Activated T-cell treated with anti-CD3 and anti-CD28 coated beads for 1 hour (primary cell): ENCODE measurements at places on chromosomes 16 and 17.
A peak's percentile ranks its signal among the peaks of the same experiment; 100 is the strongest.

GRCh38 chr17:7841396-7841914, 7.4 kb downstream of the KDM6B start:
- DNase-seq: peak; percentile 93

GRCh38 chr17:38872671-38873385, 3.0 kb downstream of the LASP1 start:
- DNase-seq: no peak

GRCh38 chr17:81339534-81340296, 44.6 kb upstream of the SLC38A10 start:
- DNase-seq: no peak

DNA sequence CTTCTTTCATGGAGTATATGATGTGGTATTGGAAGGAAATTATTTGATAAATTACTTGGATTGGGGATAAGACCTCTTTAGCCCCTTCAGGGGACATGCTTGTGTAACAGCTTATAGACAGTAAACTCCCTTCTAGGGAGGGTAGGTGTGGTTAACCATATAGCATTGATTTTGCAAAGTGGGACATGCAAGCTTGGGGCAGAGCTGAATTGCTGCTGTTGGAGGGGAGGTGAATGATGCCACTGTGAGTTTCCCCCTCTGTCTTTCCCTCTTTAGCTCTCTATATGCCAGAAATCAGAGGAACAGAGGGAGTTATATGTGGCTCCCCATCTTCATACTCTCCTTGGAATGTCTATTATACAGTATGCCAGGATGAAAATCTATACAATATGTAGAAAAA, 54.7 kb downstream of the WSCD1 start:
- DNase-seq: no peak

GRCh38 chr16:82138478-82139285, 31.3 kb downstream of the MPHOSPH6 start:
- no peak for DNase-seq

GRCh38 chr16:66650707-66651473, 45.7 kb downstream of the CMTM4 start:
- peak; percentile 72 for DNase-seq

- no peak for DNase-seq
Measured at GRCh38 chr17:21177401-21177800, 36.6 kb downstream of the TMEM11 start.

- no peak for DNase-seq
Measured at GRCh38 chr17:48024149-48025039, 13.2 kb downstream of the COPZ2 start.

DNA sequence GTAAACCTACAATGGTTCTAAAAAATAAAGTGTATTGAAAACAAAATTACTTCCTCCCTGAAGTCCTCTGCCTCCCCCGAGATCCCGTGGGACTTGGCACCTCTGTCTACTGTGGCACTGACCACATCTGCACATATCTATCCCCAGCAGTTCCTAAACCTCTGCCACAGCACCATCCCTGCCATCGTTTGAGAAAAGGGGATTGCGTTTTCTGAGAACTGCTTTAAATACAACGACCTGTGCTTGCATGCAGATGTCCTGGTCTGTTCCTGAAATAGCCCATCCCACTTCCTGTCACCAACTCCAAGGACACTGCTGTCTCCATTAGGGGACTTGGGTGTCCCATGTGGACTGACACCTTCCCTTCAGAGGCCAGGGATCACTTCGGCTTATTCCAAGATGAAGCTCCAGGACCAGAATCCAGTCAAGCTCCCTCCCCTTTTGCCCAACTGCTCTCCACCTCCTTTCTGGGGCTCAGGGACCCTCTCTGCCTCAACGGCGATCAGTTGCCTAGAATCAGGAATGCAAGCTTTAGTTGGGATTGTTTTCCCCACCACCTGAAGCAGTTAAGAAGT, 20.6 kb downstream of the CBLN1 start:
- DNase-seq: no peak

DNA sequence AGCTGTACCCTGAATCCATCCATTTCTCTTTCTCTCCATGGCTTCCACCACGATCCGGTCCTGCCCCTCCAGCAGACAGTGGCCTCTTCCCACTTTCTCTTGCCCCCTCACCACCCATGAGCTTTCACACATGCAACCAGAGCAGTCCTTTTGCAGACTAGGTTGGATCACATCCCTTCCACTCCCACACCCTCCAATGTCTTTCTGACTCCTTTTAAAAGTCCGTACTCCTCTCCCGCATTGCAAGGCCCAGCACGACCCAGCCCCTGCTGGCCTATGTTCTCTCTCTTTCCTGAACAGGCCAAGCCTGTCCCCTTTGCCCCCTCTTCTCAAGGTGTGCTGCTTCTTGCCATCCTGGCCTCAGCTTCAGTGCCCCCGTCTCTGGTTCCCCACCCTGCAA, 22.5 kb upstream of the DNAI2 start:
- no peak for DNase-seq

DNA sequence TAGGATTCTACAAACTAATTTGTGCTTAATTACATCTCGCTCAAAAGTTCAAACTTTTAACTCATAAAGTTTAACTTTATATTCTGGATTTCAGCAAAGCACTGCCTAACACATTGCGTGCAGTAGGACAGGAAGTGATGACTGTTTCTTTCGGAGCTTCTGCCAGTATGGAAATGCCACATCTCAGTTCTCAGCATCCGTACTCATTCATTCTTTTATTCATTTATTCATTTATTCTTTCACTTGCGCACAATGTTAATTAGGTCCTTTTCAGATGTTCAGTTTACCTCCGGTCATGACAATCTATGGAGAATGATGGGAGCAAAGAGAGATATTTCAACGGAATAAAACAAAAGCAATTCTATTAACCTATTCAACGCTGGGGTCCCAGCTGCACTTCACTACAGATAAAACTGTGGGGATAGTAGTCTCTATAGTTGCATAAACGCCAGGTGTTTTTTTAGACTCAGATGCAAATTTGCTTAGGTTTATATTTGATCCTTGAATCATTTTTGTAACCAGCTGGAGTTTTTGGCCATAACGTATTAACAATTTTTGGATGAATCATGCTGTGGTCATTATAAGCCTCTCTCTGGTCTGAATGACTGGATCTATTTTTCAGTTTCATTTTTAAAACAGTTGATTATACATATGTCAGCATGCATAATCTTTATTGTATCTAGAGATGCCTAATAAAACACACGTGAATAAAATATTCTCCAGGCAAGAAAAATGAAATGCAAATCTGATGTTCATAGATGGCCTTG, 143.9 kb downstream of the KCNJ2 start:
- DNase-seq: no peak

GRCh38 chr16:1590366-1590765, 21.5 kb downstream of the IFT140 start:
- no peak for DNase-seq

- no peak for DNase-seq
Measured at GRCh38 chr16:66311306-66311705, 55.2 kb upstream of the CDH5 start.

- no peak for DNase-seq
Measured at GRCh38 chr16:53031323-53031942, 21.3 kb downstream of the CHD9NB start.

DNA sequence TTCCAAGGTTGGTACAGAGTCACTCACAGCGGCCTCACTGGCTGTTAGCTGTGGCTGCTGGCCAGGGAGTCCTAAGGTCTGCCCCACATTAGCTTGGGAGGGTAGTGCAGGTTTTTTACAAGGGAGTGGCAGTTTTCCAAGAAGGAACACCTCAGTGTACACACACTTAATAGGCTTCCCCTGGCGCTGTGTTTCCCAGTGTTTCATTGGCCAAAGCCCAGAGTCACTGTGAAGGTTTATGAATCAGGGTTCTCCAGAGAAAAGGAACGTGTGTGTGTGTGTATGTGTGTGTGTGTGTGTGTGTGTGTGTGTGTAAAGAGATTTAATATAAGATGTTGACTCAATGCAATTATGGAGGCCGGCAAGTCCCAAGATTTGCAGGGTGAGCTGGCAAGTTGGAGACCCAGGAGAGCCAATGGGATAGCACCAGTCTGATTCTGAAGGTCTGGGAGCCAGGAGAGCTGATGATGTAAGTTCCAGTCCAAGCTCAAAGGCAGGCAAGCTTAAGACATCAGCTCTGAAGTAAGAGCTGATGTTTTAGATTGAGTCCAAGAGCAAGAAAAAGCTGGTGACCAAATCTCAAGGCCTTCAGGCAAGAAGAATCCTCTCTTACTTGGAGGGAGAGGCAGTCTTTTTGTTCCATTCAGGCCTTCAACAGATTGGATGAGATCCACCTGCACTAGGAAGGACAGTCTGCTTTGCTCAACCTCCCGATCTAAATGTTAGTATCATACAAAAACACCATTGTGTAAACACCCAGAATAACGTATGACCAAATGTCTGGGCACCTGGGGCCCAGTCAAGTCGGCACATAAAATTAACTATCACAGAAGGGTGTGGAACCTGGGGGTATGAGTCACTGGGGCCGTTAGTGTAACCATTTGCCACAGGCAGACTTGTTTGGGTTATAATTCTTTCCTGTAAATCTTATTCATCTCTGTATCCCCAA, 206.8 kb downstream of the PRKCA start:
- DNase-seq: peak; percentile 20

- DNase-seq: no peak
Measured at GRCh38 chr16:76343769-76344168, 66.6 kb downstream of the CNTNAP4 start.

GRCh38 chr17:46859996-46860395, 8.6 kb downstream of the WNT9B start:
- DNase-seq: no peak

- no peak for DNase-seq
Measured at GRCh38 chr17:78172249-78173051, 4.1 kb downstream of the SYNGR2 start.

GRCh38 chr17:75777296-75777922, 7.2 kb upstream of the UNK start:
- no peak for DNase-seq

DNA sequence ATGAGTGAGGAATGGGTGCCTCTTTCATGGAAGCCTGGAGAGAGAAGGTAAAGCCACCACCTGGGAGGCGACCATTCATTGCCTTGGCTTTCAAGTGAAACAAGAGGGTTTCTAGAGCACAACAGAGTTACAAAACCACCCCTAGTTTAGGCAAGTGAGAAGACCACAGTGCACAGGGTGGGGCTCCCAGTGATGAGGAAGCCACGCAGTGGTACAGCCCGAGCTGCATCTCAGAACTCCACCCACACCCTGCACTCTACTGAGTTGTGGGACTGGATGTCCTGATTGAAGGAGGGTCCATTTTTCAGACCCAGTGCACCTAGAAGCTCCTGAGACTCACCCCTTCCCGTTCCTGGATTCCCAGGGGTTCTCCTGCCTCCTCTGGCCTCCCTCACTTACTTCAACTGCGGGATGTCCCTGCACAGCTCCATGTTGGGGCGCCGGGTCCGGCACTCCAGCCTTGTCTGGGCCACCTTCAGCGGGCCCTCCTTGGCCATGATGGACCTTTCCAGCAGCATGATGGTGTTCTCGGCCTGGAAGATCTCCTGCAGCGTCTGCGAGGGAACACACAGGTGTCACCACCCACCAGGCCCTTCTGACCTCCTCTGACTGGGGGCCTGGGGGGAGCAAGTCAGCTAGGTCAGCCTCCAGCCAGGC, 55.1 kb upstream of the EMP2 start:
- DNase-seq: no peak

GRCh38 chr17:69551212-69552010, 136.9 kb downstream of the MAP2K6 start:
- DNase-seq: no peak

DNA sequence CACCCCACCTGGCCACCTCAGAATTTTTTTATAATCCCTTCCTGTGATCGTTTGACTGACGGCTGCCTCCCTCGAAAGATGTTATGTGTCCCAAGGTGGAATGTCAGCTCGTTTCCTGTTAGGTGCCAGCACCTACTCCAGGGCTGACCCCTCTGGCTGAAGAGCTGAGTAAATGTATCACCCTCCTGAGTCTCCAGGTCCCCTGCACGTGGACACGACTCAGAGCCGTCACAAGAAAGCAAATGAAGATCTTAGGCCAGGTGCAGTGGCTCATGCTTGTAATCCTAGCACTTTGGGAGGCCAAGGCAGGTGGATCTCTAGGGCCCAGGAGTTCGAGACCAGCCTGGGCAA, 273.2 kb downstream of the C16orf95 start:
- DNase-seq: no peak

- no peak for DNase-seq
Measured at GRCh38 chr17:38885044-38885727, 15.3 kb downstream of the LASP1 start.

- DNase-seq: no peak
Measured at GRCh38 chr17:40564195-40564882, 933 bp downstream of the CCR7 start.

DNA sequence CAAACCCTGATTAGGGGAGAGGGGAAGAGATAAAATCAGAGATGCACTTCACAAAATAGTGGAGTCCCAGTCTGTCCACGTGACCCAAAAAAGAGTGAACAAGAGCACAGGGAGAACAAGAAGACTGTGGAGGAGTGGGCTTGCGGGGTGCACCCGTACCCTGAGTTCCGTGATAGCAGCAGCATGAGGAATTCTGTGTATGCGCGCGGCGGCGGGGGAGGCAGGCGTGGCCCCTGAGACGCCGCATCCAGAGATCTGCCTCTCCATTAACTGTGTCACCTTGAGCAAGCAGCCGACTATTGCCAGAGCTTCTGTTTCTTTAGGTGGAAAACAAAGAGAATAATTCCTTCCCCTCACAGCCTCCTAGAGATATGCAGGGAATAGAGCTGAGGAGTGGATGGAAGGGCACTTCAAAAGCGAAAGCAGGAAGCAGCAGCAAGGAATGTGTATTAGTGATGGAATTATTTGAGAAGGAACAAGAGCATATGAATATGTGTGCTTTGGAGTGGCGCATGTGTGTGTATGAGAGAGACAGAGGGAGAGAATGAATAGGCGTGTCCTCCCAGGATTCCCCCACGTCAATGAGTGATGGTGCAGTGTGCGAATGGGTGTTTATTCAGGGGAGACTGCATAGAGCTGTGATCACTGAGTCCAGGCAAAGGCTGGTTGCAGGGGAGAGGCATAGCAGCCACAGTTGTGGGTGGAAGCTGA, 10.4 kb upstream of the SOX9 start:
- no peak for DNase-seq

DNA sequence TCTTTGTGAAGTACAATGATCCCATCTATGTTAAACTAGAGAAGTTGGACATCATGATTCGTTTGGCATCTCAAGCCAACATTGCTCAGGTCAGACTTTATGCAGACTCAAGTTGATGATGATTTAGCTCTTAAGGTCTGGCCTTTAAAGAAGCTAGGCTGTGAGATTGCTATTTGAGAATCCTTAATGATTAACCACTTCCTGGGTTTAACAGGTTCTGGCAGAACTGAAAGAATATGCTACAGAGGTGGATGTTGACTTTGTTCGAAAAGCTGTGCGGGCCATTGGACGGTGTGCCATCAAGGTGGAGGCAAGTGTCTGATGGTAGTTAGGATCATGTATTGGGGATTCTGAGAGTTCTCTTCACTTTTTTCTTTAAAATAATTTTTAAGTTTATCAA, 40.3 kb downstream of the AP2B1 start:
- no peak for DNase-seq

GRCh38 chr16:81551821-81552304, 107.3 kb downstream of the CMIP start:
- DNase-seq: no peak

GRCh38 chr17:49996495-49997300, 1.7 kb upstream of the DLX3 start:
- peak; percentile 66 for DNase-seq

GRCh38 chr16:11501632-11502031, 85.1 kb downstream of the LITAF start:
- no peak for DNase-seq
